Bronchial epithelial cell (primary cell): ENCODE measurements at places on chromosomes 4 and X.

DNA sequence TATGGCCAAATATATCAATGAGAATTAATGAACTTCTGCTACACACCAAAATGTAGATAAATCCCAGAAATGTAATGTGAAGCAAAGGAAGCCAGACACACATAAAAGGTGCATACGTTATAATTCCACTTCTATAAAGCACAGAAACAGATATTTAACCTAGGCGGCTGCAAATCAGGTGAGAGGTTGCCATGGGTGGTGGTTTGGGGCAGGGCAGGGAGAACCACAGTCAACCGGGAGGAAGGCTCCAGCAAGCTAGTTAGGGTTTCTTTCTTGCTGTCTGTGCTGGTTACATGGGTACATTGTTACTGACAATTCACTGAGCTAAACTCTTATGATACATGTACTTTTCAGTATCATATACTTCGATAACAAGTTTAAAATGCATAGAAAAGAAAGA is 9.7 kb upstream of the PPARGC1A start:
- DNase-seq = no peak

DNA sequence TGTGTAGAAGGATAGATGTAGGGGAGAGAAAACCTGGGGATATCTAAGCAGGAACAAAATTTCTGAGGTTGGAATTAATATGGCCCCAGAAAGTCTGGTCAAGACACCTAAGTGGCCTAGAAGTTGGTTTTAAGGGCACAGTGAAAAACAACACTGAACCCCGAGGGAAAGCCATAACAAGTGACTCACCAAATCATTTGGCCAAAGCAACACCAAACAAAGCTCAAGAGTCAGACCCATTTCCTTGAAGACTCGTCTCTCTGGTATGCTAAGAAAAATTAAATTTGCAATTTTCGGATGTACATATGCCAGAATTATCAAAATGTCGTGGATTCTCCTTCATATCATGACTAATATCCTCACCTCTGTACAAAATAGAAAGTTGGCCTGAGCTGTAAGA is 162.9 kb downstream of the SMIM20 start:
- peak; percentile 40 for DNase-seq

- no peak for DNase-seq
Measured at GRCh38 chrX:10471418-10471817, 149.0 kb downstream of the MID1 start.

GRCh38 chr4:42720533-42720932 is 63.6 kb upstream of the ATP8A1 start:
- no peak for DNase-seq

DNA sequence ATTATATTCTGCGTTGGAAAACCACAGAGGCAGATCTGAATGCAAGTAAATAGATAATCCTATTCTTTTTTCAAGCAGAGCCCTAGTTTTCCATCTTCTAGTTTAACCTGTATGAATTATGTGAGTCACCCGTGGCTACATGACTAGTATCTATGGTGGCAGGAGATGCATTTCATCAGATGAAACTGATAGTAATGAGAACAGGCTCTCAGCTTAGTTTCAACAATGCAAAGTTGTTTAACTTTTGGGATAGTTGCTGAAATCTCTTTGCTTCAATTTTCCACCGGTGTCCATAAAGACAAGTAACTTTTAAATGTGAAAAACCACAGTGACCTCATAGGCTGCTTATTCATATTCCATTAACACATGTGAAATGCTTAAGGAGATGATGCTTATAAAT is 1317.4 kb upstream of the TENM3 start:
- peak; percentile 40 for DNase-seq

GRCh38 chrX:15216280-15216679 is 53.6 kb downstream of the ASB9 start:
- DNase-seq = no peak

DNA sequence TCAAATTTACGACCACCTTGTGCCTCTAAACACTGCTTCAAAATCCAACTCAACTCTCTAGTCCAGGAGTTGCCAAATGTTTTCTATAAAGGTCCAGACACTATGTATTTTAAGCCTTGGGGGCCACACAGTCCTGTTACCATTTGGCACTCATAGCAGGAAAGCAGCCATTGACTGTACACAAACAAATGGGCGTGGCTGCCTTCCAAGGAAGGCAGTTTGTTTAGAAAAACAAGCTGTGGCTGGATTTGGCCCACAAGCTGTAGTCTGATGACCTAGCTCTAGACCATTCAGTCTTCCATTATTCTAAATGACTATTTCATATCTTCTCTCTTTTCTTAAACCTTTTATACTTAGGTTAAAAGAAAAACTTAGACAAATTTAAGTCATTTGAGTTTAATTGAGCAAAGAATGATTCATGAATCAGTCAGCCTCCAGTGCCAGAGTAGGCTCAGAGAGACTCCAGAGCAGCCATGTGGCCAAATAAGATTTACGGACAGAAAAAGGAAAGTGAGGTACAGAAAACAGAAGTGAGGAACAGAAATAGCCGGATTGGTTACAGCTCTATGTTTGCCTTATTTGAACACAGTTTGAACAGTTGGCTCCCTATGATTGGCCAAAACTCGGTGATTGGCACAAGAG is 825.8 kb upstream of the LCORL start:
- no peak for DNase-seq

- DNase-seq = peak; percentile 35
Measured at GRCh38 chr4:163554870-163555465, 60.5 kb downstream of the TMA16 start.

GRCh38 chr4:6727081-6727942 is 11.3 kb downstream of the BLOC1S4 start:
- no peak for DNase-seq

GRCh38 chrX:124086411-124086810 is 124.9 kb downstream of the STAG2 start:
- no peak for DNase-seq

- DNase-seq = no peak
Measured at GRCh38 chr4:142128529-142128928, 492.1 kb downstream of the IL15 start.

DNA sequence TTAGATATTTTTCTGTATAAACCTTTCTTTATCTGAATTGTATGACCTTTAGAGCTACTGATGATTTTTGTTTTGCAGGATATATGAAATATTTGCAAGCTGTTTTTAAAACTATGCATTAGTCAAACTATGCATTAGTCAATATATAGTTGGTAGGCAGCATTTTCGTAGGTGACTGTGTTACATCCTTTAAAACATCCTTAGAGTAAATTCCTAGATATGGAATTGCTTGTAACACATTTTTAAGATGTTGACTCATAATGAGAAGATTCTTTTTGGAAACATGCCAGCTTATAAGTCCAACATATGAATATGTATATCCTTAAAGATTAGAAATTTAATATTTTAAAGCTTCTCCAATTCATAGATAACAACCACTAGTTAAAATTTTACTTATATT is 1768.5 kb downstream of the PCDH7 start:
- DNase-seq = peak; percentile 63

DNA sequence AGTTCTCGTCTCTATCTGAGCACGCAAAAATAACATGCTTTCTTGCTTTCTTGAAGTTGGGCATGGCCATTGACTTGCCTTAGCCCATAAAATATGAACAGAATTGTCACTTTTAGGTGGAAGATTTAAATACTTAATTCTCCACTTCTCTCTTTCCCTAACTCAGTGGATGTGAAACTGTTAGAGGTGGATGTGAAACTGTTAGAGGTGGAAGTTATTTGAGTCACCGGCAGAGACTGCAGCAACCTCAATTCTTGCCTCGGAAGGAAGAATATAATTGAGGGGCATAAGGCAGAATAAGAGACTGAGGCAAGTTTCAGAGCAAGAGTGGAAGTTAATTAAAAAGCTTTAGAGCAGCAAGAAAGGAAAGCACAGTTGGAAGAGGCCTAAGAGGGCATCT is 2.8 kb upstream of the PARM1 start:
- DNase-seq = no peak

DNA sequence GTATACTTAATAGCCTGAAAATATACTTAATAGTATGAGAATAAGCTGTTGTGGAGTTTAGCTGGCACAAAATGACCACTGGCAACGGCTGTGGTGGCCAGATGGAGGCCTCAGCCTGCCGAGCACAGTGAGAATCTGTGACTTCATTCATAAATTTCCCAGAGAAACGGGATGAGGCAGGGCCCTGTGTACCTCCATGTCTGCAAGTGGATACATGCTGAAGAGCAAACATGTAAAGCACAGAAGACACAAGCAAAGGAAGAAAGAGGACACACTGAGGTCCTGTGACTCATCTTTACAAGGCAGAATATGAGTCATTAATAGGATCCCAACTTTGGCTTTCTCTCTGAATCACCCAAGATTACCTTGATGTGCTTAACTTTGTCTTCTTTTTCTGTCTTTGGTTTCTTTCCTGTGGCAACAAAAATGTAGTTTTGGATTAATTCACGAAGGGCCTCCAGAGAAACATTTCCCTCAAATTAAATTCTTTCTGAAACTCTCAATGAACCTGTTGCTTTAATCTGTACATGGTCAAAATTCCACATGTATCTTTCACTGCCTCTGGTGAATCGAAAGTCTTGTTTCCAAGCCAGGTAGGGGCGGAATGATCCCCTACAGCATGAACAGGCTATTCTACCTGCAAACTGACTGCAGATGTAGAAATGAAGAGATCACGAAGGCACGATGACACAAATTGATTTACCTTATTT is 56.4 kb downstream of the IRF2 start:
- DNase-seq = peak; percentile 99

DNA sequence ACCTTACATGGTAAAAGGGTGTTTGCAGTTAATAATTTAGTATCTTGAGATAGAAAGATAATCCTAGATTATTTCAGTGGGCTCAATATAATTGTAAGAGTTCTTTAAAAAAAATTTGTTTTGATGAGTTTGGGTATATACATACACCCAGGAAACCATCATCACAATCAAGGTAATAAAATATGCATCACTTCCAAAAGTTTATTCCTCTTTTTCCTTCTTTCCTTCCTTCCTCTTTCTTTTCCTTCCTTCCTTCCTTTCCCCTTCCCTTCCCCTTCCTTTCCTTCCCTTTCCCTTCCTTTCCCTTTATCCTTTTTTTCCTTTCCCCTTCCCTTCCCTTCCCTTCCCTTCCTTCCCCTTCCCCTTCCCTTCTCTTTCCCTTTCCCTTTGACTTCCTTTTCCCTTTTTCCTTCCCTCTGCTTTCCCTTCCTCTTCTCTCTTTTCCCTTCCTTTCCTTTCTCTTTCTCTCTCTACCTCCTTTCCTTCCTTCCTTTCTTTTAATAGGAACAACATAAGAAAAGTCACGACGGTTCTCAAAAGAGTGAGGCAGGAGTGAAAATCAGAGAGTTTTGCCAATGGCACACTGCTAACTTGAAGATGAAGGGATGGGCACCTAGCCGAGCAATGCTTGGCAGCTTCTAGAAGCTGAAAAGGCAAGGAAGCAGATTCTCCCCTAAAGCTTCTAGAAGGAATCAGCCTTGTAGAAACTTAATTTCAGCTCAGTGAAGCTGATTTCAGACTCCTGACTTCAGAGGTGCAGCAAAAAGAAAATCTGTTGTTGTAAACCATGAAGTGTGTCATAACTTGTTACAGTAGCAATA is 2050.2 kb upstream of the AGA start:
- no peak for DNase-seq

- DNase-seq = no peak
Measured at GRCh38 chr4:24091639-24092233, 201.9 kb upstream of the PPARGC1A start.

DNA sequence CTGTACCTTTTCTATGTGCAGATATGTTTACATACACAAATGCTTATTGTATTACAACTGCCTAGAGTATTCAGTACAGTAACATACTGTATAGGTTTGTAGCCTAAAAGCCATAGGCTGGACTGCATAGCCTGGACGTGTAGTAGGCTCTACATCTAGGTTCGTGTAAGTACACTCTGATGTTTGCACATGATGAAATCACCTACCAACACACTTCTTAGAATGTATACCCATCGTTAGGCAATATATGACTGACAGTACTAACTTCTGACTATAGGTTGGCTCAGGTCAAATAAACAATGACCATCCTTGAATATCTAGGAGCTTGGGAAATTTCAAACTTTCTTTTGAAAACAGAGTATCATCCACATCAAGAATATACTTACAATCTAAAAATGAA is 139.0 kb downstream of the CORIN start:
- DNase-seq = peak; percentile 22

GRCh38 chrX:39318506-39319343 is 517.5 kb downstream of the MID1IP1 start:
- no peak for DNase-seq

DNA sequence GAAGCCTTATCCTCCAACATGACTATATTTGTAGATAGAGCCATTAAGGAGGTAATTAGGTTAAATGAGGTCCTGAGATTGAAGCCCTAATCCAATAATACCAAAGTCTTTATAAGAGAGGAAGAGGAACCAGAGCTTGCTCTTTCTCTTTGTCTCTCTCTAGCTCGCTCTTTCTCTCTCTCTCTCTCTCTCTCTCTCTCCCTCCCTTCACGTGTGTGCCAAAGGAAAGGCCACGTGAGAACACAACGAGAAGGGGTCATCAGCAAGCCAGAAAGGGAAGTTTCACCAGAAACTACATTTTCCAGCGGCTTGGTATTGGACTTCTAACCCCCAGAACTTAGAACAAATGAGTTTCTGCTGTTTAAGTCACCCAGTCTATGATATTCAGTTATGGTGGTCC is 1540.5 kb downstream of the C4orf33 start:
- DNase-seq = no peak

GRCh38 chr4:114326358-114326757 is 272.2 kb upstream of the UGT8 start:
- DNase-seq = no peak

DNA sequence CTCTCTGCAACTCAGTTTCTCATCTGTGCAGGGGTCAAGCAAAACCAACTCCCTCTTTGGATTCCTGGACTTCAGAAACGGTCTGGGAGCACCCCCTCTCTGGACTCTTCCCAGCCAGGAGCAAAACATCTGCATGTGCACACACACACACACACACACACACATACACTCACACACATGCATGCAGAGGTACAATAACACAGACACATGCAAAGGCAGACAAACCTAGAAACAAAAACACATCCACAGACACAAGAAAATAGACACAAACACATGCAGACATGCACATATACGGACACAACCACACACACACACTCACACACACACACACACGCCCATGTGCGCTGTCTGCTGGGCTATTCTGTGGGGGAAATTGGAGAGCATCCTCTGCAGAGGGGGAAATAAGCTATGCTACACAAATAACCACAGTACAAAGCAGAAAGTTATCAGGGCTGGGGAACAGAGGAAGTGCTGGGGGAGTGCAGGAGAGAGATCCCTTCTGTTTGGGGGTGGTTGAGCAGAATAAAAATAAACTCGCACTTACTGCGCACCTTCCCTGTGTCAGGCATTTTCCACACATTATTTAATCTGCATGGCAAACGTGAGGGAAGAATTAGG is 19.9 kb downstream of the IQSEC2 start:
- DNase-seq = no peak

- no peak for DNase-seq
Measured at GRCh38 chr4:1983846-1984405, 24.8 kb downstream of the NELFA start.

- DNase-seq = peak; percentile 96
Measured at GRCh38 chrX:116272322-116272721, 101.8 kb downstream of the AGTR2 start.

DNA sequence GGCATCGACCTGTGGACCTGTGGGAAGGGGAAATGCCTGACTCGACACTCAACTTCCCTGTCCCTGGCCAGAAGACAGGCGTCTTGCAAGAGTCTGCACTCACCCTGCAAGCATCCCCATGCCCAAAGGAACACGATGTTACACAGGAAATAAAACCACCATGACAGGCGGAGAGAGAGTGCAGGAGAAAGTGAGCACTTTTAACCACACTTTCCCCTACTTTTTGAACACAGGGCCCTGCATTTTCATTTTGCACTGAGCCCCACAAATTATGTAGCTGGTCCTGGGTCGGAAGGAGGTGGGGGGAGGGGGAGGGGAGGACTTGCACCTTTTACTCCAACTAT is 13.8 kb upstream of the MAN2B2 start:
- no peak for DNase-seq

- DNase-seq = peak; percentile 21
Measured at GRCh38 chr4:25313201-25313895, 774 bp downstream of the ZCCHC4 start.
